ENCODE measurements at places on chromosomes 5 and 9. TPM values are rescaled to one million over a fixed set of nuclear protein-coding genes. Genes with fewer than 3 reads are reported as not detected.

ASPN gene
- not detected for total RNA-seq

GRCh38 chr9:132242621-132243155 is 80.8 kb downstream of the NTNG2 start:
- no peak for DNase-seq

- peak; percentile 95 for DNase-seq
Observed at GRCh38 chr5:72816284-72817075, at the start of gene TNPO1. Gene TNPO1 (plus strand): TSS chr5:72816661. CDS start chr5:72816738, 77 bp downstream.

- no peak for DNase-seq
Observed at GRCh38 chr5:149341876-149342275, 3.4 kb upstream of the GRPEL2 start.

DNA sequence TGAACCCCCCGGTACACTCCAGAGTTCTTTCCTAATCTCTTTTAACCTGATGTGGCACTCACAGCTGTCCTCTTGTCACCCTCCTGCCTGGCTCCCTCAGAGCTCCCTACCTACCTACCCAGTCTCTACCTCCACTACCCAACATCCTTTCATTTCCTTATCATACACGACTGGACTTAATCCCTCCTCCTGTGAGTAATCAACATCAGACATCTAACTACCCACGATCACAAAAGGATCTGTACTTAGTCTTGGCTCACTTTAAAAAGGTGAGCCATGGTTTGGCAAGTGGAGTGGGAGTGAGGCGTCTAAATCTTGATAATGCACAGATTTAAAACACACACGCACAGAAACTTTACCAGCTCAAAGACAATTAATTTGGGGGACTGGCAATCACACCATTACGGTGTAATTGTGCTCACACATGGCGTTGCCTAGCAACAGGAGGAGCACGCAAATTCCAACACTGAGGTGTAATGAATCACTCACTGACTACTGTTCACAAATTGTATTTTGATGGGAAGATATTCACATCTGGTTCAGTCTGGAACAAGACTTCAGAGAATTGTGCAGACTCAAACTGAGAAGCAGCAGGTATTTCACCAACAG is 235.9 kb downstream of the EPB41L4A start:
- peak; percentile 42 for DNase-seq
